Hepatocyte (in vitro differentiated cells): ENCODE measurements at places on chromosomes 4 and X. TPM values are rescaled to one million over a fixed set of nuclear protein-coding genes. Genes with fewer than 3 reads are reported as not detected.

Gene VCX3A
- not detected in 2 replicates for polyA plus RNA-seq

Gene TMPRSS11B
- polyA plus RNA-seq: not detected in 2 replicates

Gene ATP1B4
- polyA plus RNA-seq: not detected in 2 replicates

Gene GABRA4
- 0.04 and 0.27 TPM in 2 replicates for polyA plus RNA-seq

Gene PCYT1B
- polyA plus RNA-seq: 5.8 and 7.8 TPM in 2 replicates

Gene DGKK
- polyA plus RNA-seq: not detected in 2 replicates

Gene CORIN
- polyA plus RNA-seq: 0.13 TPM in 1 of 2 replicates, not detected in the other

Gene NWD2
- polyA plus RNA-seq: not detected in 2 replicates

Gene NPY5R
- polyA plus RNA-seq: 0.46 and 0.72 TPM in 2 replicates

Gene SOD3
- 18.1 and 20.3 TPM in 2 replicates for polyA plus RNA-seq

Gene ADGRL3
- 3.9 and 4.4 TPM in 2 replicates for polyA plus RNA-seq

Gene EXOC1
- 15.7 and 22.7 TPM in 2 replicates for polyA plus RNA-seq

Gene KLB
- polyA plus RNA-seq: 7.5 and 11.5 TPM in 2 replicates

Gene PLP1
- polyA plus RNA-seq: 0.80 and 1.1 TPM in 2 replicates

Gene RAB9B
- polyA plus RNA-seq: 1.6 and 2.2 TPM in 2 replicates

Gene TIGD4
- polyA plus RNA-seq: 0.19 TPM in 1 of 2 replicates, not detected in the other

Gene RNF212
- 8.4 and 12.0 TPM in 2 replicates for polyA plus RNA-seq

Gene WDR17
- 0.63 and 1.1 TPM in 2 replicates for polyA plus RNA-seq

Gene CSAG1
- polyA plus RNA-seq: not detected in 2 replicates

Gene EPHA5
- polyA plus RNA-seq: 0.05 TPM in 1 of 2 replicates, not detected in the other

Gene RIBC1
- polyA plus RNA-seq: 0.86 and 1.2 TPM in 2 replicates

Gene FTSJ1
- polyA plus RNA-seq: 38.4 and 41.9 TPM in 2 replicates

Gene CSAG3
- 0.33 TPM in 1 of 2 replicates, not detected in the other for polyA plus RNA-seq

Gene ADGRG4
- polyA plus RNA-seq: not detected in 2 replicates

Gene PHEX
- 0.05 and 0.16 TPM in 2 replicates for polyA plus RNA-seq

Gene MAGEA12
- polyA plus RNA-seq: not detected in 2 replicates

Gene HTN1
- polyA plus RNA-seq: not detected in 2 replicates

Gene PABPC5
- 2.2 and 2.8 TPM in 2 replicates for polyA plus RNA-seq

Gene SLC49A3
- polyA plus RNA-seq: 12.8 and 19.8 TPM in 2 replicates

Gene MANBA
- 37.5 and 52.0 TPM in 2 replicates for polyA plus RNA-seq

Gene HHIP
- polyA plus RNA-seq: 29.2 and 33.9 TPM in 2 replicates

Gene PWWP3B
- polyA plus RNA-seq: 14.3 and 15.3 TPM in 2 replicates

Gene CTPS2
- 25.4 and 26.2 TPM in 2 replicates for polyA plus RNA-seq

Gene ATP2B3
- polyA plus RNA-seq: 0.07 and 0.12 TPM in 2 replicates

Gene SH3D19
- 28.2 and 31.9 TPM in 2 replicates for polyA plus RNA-seq

Gene XPNPEP2
- polyA plus RNA-seq: 15.0 and 23.1 TPM in 2 replicates

Gene TMSB15A
- 35.1 and 39.0 TPM in 2 replicates for polyA plus RNA-seq

Gene SASH3
- 0.31 and 0.96 TPM in 2 replicates for polyA plus RNA-seq

Gene SPP1
- polyA plus RNA-seq: 244 and 466 TPM in 2 replicates

Gene ITM2A
- 11.6 and 16.1 TPM in 2 replicates for polyA plus RNA-seq

Gene DCHS2
- 0.01 and 0.12 TPM in 2 replicates for polyA plus RNA-seq

Gene LIAS
- polyA plus RNA-seq: 10.4 and 12.3 TPM in 2 replicates

Gene GRIA2
- polyA plus RNA-seq: 0.46 and 1.5 TPM in 2 replicates

Gene SGMS2
- polyA plus RNA-seq: 28.7 and 33.1 TPM in 2 replicates

Gene CCDC149
- 11.1 and 12.3 TPM in 2 replicates for polyA plus RNA-seq

Gene KIAA1210
- not detected in 2 replicates for polyA plus RNA-seq

Gene UTP14A
- polyA plus RNA-seq: 8.7 and 10.5 TPM in 2 replicates

Gene MAGEA1
- not detected in 2 replicates for polyA plus RNA-seq

Gene SCD5
- 5.3 and 6.4 TPM in 2 replicates for polyA plus RNA-seq

Gene TMEM154
- 0.36 and 6.8 TPM in 2 replicates for polyA plus RNA-seq

Gene RASL11B
- polyA plus RNA-seq: 6.9 and 7.6 TPM in 2 replicates

Gene TBC1D8B
- 6.4 and 9.8 TPM in 2 replicates for polyA plus RNA-seq
